Sigmoid colon (tissue), 7 donors: ENCODE measurements at places on chromosomes 6 and 20. TPM values are rescaled to one million over a fixed set of nuclear protein-coding genes. Genes with fewer than 3 reads are reported as not detected.

DNA sequence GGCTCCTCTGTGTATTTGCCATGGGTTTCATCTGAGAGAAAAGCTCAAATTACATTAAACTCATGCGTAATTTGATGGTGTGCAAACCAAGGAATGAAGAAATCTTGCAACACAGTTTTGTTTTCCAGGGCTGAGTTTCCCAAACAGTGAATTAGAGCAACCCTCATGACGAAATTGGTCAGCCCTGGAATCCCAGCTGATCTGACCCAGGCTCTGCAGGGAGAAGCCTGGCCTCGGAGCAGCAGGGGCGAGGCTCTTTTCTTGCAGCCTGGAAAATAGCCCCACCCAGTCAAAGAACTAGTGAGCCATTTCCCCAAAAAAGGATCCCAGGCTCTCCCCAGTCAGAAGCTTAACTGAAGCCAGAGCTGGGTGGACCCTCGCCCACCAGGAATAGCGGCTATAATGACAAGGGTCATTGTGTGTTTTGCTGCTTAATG lies 107.3 kb upstream of the SNX9 start:
- DNase-seq: peak; percentile 92

DNA sequence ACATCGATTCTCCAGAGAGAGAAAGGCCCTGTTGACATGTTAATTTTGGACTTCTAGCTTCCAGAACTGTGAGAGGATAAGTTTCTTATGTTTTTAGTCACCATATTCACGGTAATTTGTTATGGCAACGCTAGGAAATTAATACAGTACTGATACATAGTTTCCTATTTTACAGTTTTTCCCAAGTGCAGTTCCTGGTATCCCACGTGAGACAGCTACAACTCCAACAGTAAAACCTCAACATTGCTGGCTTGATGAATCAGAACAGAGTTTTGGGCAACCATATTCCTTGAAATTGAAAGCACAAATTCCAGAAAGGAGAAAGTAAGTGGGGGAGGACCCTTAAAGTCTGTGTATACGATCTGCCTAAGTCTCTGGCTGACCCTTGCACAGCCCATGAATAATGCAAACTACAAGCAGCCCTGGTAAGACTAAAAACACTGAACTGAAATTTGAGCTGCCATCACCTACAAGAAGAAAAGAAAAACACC lies 505.1 kb upstream of the NRSN1 start:
- no peak for DNase-seq

GRCh38 chr6:1893470-1894130 lies 283.9 kb downstream of the FOXC1 start:
- DNase-seq: no peak

DNA sequence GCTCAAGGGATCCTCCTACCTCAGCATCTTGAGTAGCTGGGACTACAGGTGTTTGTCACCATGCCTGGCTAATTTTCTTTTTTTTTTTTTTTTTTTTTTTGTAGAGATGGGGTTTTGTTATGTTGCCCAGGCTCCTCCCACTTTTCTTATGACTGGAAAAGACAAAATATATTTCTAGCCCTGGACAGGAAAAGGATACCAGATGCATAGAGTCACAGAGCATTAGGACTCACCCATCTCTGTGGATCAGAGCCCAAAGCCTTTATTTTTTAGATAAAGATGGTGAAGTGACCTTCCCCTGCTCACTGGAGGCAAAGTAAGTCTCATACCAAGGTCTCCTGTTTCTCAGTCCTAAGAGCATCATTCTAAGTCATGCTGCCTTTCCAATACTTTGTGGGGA lies 3.4 kb downstream of the TRIM10 start:
- no peak for DNase-seq

DNA sequence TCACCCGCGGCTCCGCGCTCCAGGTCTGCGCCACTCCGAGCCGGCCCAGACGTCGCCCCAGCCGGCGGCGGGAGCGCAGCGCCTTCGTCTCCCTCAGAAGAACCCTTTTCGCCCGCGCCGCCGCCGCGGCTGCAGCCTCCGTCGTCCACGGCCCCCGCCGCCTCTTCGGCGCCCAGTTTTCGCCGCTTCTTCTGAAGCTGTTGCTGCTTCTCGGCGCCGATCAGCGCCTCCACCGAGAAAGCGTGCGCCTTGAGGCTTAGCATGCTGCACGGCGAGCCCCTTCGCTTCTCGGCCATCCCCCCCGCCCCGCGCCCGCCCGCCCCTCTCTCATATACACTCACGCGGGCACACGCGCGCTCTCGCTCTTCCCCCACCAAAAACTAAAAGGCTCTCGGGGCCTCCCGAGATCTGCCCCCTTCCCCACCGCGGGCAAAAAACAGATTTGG lies 489 bp downstream of the TBX18 start:
- no peak for DNase-seq

- no peak for DNase-seq
Measured at GRCh38 chr6:70507161-70507560, 59.6 kb upstream of the SDHAF4 start.

DNA sequence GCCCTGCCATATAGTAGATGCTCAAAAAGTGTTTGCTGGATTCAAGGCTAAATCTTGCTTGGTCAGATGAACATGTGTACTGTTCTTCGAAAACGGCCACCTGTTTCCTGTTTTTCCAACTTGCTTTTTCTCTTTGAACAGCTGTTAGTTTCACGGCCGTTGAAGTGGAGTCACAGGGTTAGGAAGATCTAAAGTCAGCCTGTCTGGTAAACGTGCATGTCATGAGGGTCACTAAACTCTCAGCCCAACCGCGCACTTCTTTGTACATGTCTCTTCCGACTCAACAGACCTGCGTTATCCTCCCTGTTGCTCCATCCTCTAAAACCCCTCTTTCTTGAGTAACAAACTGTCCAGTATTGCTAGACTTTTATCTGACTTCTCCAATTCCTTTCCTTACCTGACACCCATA lies 93.2 kb upstream of the MAN1A1 start:
- DNase-seq: peak; percentile 80

BLOC1S5 gene
- 12.7 TPM for total RNA-seq

DNA sequence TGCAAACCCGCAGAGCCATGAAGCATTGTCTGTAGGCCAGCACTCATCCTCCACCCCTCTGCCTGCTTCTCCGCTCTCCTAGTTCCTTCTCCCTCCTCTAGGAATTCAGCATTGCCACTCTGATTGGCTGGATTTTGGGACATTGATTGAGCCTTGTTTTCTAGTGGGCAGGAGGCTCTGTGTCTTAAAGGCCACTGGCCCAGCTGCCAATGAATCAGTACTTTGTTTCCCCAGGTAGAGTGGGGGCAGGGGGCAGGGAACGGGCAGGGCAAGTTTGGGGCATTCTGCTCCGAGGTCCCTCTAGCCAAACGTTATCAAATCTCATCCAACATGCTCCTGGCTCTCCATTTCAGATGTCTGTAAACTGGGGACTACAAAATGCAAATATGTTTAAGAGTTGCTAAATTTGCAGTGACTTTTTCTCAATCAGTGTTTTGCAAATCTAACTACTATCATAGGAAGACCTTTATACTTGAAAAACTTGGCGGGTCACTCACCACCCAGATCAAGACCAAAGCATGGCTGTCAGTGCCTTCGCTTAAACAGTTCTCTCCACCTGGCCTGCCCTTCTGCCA lies 10.4 kb upstream of the BPI start:
- DNase-seq: no peak

CCR6 gene
- not detected for total RNA-seq

DNA sequence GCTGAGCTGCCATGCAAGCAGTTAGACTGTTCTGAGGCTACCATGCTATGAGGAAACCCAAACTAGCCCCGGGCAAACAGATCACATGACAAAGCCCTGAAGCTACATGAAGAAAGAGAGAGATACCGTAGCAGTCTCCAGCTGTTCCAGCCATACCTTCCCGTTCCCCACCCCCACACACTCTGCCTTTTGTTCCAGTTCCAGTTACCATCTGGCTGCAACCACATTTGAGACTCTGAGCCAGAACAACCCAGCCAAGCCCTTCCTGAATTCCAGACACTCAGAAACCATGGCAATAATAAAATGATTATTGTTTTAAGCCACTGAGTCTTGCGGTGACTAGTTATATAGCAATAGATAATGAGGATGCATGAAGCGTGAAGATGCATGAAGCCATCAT lies 28.3 kb downstream of the RIN2 start:
- DNase-seq: peak; percentile 63

DNA sequence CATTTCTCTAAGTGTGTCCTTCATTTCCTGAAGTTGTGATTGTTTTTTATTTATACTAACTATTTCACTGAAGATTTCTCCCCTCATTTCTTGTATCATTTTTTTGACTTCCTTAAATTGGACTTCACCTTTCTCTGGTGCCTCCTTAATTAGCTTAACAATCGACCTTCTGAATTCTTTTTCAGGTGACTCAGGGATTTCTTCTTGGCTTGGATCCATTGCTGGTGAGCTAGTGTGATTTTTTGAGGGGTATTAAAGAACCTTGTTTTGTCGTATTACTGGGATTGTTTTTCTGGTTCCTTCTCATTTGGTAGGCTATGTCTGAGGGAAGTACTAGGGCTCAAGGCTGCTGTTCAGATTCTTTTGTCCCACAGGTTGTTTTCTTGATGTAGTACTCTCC lies 92.8 kb downstream of the ESR1 start:
- no peak for DNase-seq
